ENCODE measurements at places on chromosomes 16 and 17. TPM values are rescaled to one million over a fixed set of nuclear protein-coding genes. Genes with fewer than 3 reads are reported as not detected.

ABCA10 gene
- 1.4 TPM for total RNA-seq

DBF4B gene
- total RNA-seq: 7.1 TPM

DNA sequence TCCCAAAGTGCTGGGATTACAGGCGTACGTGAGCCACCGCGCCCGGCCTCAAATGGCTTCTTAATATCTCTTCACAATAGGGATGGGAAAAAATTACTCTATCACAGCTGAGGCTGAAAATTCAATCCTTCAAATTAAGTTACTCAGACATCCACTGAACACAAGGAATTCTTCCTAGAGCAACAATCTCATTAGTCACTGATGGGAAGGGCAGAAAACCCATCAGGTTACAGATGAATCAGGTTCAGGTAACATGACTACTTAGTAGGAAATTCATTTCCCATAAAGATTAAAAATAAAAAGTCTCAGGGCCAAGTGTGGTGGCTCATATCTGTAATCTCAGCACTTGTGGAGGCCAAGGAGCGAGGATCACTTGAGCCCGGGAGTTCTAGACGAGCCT lies 42.5 kb upstream of the ABR start:
- DNase-seq: no peak

CETP gene
- not detected for total RNA-seq

PMFBP1 gene
- 3.2 TPM for total RNA-seq

GRCh38 chr17:60676758-60677307 lies 818 bp upstream of the BCAS3 start:
- no peak for DNase-seq

C17orf78 gene
- total RNA-seq: not detected

DNA sequence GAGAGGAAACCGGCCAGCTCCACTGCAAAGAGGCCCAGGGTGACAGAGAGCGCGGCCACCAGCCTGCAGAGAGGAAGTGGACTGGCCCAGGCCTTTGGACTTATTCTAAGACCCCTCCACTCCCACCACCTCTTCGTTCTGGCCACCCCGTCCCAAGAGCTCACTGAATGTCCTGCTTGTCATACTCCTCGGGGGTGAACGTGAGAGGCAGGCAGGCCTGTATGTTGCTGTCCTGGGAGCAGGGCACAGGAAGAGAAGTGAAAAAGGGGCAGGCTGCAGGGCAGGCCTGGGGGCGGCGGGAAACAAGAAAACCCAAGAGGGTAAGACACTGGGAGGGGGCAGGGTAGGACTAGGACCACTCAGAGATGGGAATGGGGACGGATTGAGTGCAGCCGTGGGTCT lies 384 bp downstream of the TMEM107 start:
- DNase-seq: no peak

DNA sequence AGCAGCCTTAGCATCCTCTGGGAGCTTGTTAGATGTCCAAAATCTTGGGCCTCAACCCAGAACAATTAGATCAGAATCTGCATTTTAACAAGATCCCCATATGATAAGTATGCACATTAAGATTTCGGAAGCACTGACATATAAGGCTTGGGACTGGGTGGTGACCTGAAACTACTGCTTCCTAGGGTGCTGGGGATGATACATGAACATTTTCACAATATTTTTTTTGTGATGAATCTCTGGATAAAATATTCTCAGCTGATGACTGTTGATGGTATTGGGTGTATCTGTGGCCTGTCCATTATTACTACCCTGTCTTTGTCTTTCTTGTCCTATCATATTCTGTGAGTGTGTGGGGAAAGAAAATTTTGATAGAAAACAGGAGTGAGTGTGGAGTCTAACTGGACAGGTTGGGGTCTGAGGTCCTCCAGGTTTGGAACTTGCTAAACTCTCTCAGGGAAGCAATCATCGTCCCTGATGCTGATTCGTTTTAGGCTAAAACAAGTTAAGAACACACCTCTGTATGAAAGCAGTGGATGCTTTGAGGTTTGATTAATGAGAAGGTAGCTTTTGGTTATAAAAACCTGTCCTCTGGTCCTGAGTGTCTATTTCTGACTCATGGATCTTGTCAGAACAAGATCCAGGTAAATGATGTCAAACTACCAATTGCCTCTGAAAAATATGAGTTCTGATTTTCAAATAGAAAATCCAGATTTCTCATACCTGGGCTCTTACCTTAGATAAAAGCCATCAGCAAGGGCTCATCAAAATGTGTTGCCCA lies 23.2 kb downstream of the KRT23 start:
- no peak for DNase-seq

DNA sequence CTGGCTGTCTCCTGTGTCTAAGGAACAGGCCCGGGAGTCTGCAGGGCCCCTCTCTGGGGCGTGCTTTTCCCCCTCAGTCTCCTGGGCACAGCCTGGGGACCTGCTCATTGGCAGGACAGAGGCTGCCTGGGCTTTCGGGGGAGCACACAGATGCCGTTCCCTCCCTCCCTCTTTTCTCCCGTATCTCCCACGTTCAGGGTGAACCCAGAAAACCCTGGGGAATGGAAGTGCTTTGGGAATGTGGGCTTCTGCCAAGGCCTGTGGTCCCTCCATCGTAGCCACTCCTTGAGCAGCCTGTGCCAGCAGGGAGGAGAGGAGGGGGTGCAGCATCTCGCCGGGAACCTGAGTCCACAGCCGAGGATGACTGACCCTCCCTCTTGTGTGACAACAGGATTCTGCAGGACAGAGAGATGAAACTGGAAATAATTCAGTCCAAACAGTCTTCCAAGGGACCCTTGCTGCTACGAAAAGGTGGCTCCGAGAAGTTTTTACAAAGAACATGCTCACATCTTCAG lies 52.0 kb downstream of the RNF213 start:
- no peak for DNase-seq

GRCh38 chr16:75019586-75019985 lies 20.8 kb downstream of the ZNRF1 start:
- no peak for DNase-seq

- DNase-seq: no peak
Observed at GRCh38 chr17:219696-220095, 38.2 kb upstream of the DOC2B start.

- no peak for DNase-seq
Observed at GRCh38 chr16:31301708-31302400, 42.1 kb downstream of the ITGAM start.

DNA sequence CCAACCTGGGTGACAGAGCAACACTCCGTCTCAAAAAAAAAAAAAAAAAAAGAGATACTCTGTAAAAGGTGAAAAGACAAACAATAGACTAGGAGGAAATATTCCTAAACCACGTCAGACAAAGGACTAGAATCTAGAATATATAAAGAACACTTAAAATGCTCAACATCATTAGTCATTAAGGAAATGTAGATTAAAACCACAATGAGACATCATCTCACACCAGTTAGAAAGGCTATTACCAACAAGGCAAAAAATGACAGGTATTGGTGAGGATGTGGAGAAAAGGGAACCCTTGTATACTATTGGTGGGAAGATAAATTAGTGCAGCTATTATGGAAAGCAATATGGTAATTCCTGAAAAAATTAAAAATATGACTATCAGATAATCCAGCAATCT lies 903.1 kb upstream of the SOX9 start:
- no peak for DNase-seq

DNA sequence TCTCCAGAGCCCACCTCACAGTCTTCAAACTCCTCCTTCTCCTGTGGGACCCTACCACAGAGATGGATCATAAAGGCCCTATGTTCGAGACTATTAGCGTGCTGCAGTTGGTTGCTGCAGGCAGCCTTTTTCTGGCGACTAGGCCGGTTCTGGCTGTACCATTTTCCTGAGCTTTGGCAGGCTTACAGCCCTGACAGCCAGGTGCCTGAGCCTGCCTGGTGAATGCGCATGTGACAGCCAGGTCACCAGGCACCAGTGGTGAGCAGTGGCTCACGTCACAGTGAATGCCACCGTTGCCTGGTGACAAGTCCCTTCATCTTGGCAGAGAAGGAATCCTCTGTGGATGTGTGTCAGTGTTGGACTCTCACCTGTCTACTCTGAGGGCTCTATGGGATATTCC lies 978.8 kb downstream of the KCNJ18 start:
- no peak for DNase-seq

GRCh38 chr17:57097832-57098421 lies 12.9 kb downstream of the AKAP1 start:
- DNase-seq: no peak

DNA sequence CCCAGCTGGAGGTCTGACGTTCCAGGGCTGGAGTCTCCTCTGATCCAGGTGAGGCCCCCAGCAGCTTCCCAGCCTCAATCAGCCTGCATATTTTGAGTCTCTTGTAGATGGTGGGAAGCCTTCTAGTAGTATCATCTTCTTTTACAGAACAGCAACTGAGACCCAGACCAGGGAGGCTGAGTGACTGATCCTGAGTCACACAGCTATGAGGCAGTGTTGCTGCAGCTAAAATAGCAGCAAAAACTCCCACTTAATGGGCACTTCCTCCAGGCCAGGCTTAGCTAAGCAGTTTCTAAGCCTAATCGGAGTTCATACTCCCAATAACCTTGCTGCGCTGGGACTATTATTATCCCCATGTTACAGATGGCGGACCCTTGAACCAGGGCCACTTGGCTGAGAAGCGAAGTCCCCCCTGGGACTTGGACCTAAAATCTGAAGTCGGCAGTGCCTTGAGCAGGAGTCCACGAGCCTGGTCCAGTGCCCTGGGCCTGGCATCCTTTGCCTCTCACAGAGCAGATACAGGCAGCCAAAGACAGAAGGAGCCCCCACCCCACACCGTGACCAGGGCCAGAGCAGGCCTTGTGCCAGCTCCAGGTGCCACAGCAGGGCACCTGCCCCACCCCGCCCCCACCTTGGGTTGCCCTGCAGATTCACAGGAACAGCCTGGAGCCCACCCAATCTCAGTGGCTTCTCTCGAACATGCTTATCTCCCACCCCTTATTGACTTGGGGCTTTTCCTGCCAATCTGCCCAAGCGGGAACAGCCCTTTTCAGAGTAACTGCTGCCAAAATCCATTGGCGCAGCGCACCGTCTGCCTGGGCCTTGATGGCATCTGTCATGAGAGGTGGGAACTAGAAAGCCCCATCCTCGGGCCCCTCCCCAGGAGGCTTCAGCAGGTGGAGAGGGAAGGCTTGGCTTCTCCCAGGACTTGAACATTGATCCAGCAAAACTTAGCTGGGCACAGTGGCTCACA lies 65.1 kb downstream of the SOCS1 start:
- DNase-seq: no peak

ODAD4 gene
- not detected for total RNA-seq

ZG16B gene
- total RNA-seq: not detected

DNA sequence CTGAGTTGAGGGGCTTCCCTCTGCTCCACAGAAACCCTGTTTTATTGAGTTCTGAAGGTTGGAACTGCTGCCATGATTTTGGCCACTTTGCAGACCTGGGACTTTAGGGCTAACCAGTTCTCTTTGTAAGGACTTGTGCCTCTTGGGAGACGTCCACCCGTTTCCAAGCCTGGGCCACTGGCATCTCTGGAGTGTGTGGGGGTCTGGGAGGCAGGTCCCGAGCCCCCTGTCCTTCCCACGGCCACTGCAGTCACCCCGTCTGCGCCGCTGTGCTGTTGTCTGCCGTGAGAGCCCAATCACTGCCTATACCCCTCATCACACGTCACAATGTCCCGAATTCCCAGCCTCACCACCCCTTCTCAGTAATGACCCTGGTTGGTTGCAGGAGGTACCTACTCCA lies 26.0 kb downstream of the STH start:
- DNase-seq: no peak

SOST gene
- not detected for total RNA-seq

DNA sequence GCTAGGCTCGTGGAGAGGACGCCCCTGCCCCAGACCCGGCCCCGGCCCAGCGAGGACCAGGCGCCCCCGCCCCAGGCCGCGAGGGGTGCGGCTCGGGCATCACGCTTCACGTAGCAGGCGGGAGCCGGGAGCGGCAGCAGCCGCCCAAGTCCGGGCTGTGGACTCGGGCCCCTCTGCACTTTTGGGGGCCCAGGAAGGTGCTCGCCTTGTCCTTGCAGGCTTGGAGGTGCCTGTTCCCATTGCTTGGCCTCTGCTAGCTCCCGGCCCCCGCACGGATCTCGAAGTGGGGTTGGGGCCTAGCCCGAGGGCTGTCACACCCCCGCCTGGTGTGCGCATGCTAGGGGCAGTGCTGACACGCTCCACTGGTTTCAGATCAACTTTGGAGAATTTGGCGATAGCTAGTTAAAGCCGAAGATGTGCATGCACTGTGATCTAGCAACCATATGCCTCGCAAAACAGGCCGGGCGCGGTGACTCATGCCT lies 55.7 kb downstream of the WSB1 start:
- no peak for DNase-seq

GRCh38 chr17:76989519-76989918 lies 121.3 kb downstream of the MGAT5B start:
- DNase-seq: no peak

- no peak for DNase-seq
Observed at GRCh38 chr17:22517716-22518115, 825.4 kb downstream of the KCNJ18 start.

DNA sequence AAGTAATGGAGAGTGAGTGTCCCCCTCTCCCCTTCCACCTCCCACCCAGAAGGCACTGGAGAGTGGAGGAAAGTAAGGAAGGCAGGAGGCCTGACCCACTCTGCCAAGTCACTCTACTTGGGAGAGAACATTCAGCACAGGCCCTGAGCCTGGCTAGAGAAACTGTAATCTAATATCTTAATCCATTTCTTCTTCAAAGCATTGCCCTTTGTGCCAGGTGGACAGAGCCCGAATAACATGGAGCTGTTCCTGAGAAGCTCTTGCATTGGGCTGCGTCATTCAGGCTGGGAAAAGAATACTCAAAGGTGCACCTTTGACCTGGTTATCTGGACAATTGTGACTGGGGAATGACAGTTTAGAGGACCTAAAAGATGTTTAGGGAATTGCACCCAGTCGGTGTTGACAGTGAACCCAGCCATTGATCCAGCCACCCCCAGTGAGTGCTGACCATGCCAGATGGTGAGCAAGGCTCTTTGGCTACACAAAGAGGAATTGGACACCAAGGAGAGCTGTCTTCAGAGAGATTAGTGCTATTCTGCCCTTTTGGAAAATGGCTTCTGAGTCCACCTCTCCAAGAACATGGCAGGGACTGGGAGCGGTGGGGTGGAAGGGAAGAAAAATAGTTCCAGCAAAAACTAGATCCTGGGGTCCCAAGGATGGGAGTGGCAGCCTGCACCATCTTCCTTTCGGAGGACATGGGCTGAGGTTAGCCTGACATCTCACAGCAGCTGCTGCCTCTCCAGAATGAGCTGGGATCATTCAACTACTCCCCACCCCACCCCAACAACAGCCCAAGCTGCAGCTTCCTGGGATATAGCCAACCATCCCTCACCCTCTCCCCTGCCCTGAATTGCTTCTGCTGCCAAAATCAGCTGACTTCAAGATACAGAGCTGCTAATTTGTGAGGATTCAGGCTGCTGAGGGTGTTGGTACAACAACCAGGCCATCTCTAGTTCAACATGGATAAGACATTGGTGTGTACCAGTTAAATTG lies 11.6 kb upstream of the NOG start:
- no peak for DNase-seq

TBC1D26 gene
- total RNA-seq: not detected

GALR2 gene
- total RNA-seq: 0.20 TPM

- DNase-seq: no peak
Observed at GRCh38 chr16:85213926-85214675, 101.8 kb upstream of the CIBAR2 start.

All from T-cell (primary cell).